Activated T-cell treated with anti-CD3 and anti-CD28 coated beads, Interleukin-2, amount 50 U/mL, for 24 hours (primary cell): ENCODE measurements at places on chromosomes 2 and 18.

DNA sequence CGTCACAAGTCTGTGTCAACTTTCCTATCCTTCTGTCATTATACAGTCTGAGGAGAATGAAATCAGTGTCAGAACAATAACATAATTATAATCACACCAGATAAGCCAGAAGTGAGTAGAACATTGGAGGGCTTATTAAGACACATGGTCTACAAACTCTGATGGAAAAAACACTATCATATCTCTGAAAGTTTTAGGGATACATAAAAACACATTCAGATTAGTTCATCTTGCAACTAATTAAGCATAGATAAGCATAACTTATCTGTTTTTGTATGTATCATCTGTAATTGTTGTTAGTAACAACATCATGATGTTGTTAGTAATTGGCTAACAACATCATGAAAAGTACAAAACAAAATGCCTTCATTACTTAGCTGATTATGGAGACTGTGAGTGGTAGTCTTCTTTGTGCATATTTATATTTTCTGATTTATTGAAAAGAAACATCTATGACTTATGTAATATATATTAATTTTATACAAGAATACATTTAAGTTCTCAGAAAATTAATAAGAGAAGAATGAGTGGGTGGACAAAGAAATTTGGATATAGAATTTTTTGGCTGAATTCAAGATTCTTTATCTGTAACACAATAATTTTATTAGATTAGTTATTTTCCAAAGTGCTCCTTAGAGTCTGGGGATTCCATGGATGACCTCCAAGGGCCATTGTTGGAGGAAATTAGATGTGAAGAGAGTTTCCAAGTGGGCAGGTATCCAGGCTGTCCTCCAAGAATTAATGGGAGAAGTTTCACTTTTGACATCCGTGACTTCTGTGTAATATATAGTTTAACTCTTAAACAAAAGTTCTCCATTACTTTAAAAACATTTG lies 16.9 kb upstream of the CCDC102B start:
- DNase-seq, result no peak

- DNase-seq, result no peak
These were observed 173.0 kb downstream of the SP3 start for GRCh38 chr2:173792166-173792565.

GRCh38 chr2:168633895-168634294 lies 168.5 kb upstream of the NOSTRIN start:
- no peak for DNase-seq

GRCh38 chr2:85790499-85791188 lies 36.9 kb downstream of the ATOH8 start:
- no peak for DNase-seq

GRCh38 chr2:37623406-37623805 lies 48.0 kb downstream of the CDC42EP3 start:
- DNase-seq, result no peak
